ENCODE measurements at places on chromosomes 16 and 17.

DNA sequence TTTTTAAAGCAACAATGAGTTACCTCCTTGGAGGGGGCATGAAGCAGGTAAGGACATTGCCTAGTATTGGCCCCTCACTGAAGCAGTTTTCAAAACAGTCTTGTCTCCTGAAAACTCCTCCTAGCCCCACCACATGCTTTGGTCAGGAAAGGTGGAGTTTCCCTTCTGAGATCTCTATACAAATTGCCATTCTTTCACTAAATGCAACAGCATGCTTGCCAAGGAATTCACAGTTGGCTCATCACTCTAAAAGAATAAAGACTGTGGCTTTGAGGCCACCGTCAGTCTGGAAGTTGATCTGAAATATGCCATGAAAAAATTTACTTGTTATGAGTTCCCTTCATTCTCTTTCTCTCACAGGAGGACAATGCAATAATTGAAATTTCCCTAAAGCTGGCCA is 4.2 kb downstream of the TTC19 start:
- DNase-seq: no peak

- DNase-seq: peak; percentile 85
Measured at GRCh38 chr17:27294689-27295630, 1.0 kb downstream of the WSB1 start.

DNA sequence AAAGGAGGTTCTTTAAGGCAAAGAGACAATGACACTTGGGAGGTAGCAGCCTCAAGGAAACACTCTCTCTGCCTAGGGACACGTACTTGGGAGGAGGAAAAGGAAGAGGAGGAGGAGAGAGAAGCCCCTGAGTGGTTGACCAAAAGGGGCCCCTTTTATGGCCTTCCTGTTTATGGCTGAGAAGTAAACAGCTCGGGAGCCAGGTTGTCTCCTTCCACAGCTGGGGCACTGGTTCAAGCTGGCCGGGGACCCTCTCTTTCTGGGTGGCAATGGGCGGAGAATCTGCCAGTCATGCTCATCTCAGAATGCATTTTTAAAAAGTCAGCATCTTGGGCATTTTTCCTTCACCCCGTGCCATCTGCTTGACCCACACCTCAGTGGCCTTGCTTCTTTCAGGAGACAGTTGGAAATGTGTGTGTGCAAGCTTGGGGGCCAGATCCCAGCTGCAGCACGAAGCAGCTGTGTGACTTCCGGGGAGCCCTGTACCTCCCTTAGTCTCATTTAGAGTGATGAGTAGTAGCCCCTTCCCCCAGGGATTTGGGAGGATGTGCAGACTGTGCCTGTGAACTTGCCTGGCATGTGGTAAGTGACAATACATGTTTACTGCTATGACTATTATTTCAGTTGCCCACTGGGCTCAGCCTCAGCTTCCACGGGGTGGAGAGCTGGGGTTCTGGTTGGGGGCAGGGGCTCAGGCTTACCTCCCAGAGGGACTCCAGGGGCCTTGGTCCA is 33.8 kb upstream of the SALL1 start:
- DNase-seq: no peak

DNA sequence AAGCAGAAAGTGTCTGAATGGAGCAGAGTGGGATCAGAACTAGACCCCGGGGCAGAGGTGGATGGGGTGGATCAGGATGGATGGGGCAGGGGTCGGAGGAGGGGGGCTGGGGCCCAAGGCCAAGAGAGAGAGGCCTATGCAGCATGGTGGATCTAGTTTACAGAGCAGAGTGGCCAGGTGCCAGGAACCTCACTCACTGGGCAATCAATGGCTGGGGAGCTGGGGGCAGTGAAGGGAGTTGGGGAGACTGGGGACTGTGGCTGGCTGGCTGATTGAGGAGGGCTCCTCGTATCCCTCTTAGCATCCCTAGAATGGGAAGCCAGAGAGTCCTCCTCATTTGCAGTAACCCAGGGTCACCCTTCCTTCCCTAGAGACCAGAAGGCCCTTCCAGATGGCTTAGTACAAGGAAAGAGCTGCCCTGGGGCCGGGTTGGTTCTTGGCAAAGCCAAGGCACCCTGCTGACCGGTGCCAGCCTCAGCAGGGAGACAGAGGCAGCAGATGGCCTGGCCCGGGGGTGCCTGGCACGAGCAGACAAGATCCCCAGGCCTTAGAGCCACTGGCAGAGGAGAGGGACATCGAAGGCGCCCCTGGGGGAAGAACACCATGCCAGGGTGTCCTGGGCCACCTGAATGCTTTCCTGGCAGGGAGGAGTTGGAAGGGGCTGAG is 36.8 kb downstream of the SRCIN1 start:
- DNase-seq: no peak

DNA sequence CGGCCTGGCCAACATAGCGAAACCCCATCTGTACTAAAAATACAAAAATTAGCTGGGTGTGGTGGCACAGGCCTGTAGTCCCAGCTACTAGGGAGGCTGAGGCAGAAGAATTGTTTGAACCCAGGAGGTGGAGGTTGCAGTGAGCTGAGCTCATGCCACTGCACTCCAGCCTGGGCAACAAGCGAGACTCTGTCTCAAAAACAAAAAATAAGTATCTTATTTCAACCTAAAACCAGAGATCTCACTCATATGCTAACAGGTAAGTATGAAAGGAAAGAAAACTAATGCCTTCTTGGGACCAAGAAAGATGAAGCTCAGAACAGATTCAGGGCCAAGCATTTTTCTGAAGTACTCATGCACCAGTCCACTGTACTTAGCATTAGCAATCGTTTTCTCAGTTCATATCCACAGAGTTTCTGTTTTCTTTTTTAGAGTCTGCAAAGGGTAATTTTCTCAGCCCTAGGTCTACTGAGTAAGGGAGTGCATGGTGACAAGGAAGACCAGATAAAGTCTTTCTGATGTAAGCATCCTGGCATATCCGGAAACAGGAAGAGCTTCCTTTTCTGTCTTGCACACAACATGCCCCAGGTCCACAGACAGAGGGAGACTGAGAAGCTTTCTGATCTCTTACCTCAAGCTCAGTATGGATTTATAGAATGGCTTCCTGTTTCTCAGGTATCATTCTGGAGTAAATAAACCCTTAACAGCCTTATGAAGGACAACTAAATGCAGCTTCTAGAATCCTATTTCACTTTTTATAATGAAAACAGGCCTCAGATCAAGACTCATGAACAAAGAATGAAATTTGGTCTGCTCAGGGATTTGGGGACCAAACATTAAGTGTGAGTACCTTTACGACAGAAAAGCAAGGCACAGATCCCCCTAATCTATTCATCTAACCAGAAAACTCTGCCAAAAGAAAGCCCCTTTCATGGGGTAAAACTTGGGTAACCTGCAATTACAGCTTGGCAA is 38.7 kb upstream of the FOXJ1 start:
- no peak for DNase-seq

- DNase-seq: no peak
Measured at GRCh38 chr16:19436540-19436939, 18.9 kb downstream of the TMC5 start.

GRCh38 chr16:58011652-58012051 is 10.4 kb downstream of the USB1 start:
- peak; percentile 74 for DNase-seq

DNA sequence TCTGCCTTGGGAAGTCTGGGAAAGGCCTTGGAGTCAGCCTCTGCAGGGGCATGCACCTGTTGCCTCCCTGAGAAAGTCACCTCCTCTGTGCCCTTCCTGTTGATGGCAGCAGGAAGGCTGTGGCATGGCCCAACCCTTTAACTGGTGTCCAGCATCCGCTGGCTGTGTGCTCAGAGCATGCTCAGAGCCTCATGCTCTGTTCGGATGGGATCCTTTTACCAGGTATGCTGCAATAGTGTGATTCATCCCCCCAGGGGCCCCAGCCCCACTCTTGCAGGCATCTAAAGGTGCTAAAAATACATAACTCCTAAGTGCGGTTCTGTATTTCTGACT is 24.9 kb downstream of the KLHL36 start:
- DNase-seq: no peak

DNA sequence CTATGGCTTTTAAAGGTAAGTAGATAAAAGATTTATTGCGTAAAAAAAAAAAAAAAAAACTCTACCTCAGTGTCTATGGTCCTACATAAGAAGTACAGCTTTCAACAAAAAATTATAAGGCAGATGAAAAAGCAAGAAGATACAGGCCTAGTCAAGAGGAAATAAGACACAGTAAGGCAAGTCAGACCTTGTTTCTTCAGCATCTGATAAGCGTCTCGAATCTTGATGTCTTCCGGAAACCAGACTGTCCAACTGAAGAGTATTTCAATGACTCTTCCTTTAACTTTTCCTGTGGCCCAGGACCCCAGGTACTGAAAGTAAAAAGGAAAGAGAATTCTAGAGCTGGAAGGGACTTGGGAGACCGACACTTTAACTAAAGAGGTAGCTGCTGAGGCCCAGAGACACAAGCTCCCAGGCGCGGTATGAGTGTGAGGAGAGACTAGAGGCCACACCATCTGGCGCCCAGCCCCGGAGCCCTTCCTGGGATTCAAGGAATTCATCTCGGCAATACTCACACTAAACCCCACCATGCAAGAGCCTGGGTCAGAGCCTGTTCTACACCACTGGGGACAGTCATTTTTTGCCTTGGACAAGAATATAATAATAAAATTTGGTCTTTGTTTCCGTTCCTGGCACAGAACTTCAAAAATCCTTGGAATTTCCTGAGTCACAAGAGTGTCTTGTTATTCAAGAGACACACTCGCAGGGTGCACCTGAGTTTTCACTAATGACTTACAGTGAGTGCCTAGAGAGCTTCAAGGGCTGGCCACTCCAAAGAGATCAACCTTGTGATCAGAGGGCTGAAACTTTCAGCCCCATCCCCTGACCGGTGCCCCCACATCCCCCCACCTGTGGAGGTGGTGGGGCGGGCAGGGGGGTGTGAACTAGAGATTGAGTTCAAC is 18.6 kb downstream of the GGA2 start:
- DNase-seq: peak; percentile 47

- DNase-seq: no peak
Measured at GRCh38 chr17:80352991-80353665, 61.8 kb upstream of the ENDOV start.

DNA sequence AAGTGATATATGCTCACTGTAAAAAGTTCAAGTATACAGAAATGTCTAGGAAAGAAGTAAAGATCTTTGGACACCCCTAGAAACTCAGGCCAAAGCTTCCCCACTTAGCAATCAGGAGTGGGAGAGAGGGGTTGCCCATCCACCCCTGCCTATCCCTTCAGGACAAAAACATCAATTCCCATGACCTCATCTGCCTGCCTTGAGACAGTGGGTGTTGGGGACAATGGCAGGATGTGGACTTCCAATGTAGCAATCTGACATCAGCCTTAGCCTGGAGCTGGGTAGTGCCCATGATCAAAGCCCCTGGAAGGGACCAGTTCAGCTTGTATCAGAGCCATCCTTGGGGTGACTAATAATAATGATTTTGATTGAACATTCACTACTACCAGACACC is 18.1 kb downstream of the ITPRIPL2 start:
- no peak for DNase-seq

GRCh38 chr16:48155926-48156789 is at the start of gene ABCC12:
TSS of gene ABCC12 (minus strand) at chr16:48155993. CDS start at chr16:48146424, 9,569 bp downstream.
- no peak for DNase-seq

DNA sequence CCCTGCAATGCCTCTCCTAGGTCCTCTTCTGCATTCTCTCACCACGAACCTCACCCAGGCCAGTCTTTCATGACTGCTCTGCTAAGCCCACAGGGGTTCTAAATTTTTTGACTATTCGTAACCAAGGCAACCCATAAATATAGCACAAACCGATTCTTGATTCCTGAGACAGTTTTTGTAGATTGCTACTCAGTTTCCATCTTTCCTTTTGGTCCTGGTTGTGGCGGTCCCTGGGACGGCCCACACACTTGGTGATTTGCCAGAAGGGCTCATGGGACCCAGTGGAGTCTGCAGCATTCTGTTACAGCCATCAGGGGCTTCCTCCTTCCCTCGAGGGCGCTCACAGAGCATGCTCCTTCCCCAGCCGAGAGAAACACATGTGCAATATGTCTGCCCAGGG is 23.4 kb upstream of the MGAT5B start:
- DNase-seq: no peak

DNA sequence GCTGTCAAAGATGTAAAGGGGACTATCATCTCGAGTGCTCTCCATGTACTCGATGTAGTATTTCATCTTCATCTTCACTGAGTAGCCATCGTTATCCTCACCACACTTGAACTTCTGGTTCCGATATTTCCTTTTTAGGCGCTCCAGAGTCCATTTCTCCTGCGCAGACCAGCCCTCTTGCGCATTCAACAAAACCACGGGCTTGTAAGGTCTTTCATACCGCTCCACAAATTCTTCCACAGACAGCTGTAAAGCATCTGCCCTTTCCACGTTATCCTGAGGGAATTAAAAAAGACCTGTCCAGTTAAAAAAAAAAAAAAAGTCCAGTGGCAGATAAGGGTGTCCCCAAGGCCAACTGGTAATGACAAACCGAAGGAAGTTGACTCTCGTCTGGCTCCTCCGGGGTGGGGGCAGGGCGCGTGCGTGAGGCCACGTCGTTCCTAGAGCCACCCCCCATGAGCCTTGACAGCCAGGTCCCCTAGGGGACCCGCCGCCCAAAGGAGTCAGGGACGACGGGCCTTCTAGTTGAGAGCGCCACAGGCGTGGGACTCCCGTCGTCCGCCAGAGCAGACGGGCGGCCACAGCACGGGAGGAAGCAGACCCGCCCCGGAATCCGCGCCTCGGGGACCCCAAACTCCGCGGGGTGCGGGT is 701 bp downstream of the JMJD6 start:
- no peak for DNase-seq

DNA sequence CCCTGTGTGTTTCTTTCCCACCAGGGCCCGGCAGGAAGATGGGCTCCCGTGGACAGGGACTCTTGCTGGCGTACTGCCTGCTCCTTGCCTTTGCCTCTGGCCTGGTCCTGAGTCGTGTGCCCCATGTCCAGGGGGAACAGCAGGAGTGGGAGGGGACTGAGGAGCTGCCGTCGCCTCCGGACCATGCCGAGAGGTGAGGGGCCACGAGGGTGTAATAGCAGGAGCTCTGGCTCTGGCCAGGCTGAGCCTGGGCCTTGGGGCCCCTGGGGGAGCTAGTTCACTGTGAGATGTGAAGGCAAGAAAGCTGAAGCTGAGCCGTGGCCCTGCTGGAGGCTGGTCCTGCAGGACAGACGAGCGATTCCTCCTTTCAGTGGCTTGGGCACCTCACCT is 20.0 kb downstream of the C1QTNF1 start:
- no peak for DNase-seq

DNA sequence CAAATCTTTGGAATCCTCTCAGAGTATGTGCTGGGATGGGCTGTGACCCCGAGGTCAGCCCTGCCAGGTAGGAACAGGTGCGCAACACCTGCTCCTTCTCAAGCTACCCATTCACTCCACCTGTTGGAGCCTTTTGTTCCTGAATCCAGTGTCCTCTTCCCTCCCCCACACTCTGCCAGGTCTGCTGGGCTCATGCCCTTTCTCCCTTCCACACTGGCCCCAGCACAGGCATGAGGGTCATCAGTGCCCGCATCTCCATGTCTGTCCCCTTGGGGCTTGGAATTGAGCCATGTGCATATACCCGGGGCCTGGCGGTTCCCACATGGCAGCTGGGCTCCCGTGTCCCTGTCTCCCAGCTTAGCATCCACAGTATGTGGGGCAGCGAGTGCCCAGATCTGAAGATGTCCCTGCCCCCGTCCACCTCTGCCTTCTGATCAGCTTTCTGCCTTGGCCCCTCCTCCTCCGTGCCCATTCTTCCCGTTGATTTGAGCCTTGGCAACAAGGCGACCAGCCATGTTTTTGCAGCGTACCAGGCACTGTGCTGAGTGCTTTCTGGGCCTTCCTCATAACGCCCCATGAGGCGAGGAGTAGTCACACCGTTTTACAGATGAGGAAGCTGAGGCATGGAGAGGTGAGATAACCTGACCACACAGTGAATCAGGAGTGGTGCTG is 102.2 kb downstream of the RAP1GAP2 start:
- DNase-seq: no peak
